ENCODE measurements at places on chromosomes 16 and 17.
A peak's percentile ranks its signal among the peaks of the same experiment; 100 is the strongest.

DNA sequence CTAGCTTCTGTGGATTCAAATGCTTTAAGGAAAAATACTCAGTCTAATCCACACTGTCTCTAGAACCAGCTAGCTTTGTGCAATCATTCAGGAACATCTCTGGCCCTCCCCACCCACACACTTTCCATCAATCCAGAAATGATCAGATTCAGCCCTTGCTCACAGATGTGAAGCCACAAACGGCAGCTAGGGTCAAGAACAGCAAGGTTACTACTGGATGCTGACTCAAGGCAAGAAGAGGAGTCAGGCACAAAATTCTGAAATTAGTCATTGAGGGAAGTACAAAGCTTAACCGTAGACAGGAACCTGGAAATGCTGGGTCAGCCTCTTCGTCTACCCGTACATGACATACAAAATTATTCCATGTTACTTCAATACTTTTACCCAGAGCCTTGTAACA, 174.6 kb downstream of the CDH13 start:
- DNase-seq = no peak

GRCh38 chr16:84818989-84819643, 669 bp upstream of the CRISPLD2 start:
- no peak for DNase-seq

GRCh38 chr16:6281994-6282393, 1050.7 kb upstream of the RBFOX1 start:
- DNase-seq = no peak

DNA sequence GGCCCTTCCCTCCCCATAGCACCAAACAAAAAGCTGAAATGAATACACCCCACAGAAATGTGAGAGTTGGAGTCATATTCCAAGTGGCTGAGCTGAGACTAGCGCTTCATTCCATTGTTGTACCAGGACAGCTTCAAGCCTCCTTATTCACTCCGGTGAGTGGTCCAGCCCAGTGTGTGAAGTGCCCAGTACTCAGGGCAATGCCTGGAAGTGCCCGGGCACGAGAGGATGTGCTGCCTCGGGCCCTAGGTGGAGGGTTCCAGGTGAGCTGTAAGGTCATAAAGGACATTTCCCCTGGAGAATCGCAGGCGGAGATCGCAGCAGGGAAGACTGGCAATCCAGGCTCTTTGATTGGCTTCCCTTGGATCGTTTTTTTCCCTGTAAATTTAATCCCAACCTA, 5.4 kb upstream of the CYLD start:
- DNase-seq = no peak

GRCh38 chr16:76294396-76295214, 17.4 kb downstream of the CNTNAP4 start:
- DNase-seq = no peak

DNA sequence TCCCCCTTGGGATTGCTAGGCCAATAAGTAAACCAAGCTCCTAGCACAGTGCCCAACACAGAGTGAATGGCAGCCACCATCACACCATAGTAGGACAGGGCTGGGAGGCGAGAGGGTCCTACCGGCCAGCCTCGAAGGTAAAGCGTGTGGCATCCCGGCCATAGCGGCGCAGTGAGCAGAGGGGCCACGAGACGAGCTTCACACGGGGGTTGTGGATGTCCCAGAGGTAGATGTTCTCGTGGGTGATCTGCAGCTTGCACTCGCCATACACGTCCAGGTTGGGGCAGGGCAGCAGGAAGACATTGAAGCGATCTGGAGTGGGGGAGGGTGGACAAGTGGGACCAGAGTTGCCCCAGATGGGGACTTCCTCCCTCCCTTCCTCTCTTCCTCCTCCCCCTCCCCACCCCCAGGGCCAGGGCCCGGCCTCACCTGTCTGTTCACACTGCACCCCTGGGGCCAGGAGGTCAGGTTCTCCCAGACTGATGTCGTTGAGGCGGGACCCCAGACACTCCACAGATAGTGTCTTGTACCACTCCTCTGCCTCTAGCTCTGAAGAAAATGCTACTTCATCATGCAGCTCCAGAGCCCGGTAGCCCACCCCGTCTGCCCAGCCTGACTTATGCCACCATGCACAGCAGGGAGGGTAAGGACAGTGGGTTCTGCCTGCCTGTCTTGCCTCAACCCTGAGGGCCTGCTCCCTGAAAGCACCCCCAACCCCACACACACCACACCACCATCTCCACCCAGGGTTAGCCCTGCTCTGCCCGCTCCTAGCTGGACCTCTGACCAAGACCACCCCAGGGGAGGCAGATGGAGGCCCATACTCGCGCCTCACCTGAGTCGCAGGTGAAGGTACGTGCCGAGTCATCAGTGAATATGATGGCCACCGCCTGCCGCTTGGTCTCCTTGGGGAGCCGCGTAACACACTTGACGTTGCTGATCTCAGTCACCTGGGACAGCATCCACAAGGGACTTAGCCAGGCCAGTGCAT, 11.3 kb downstream of the DOK4 start:
- no peak for DNase-seq

GRCh38 chr17:4001048-4001590, 36.9 kb upstream of the ATP2A3 start:
- DNase-seq = no peak

- DNase-seq = no peak
These were observed 17.2 kb upstream of the TAT start for GRCh38 chr16:71594000-71594646.

GRCh38 chr17:44004761-44005526, 522 bp downstream of the NAGS start:
- no peak for DNase-seq

DNA sequence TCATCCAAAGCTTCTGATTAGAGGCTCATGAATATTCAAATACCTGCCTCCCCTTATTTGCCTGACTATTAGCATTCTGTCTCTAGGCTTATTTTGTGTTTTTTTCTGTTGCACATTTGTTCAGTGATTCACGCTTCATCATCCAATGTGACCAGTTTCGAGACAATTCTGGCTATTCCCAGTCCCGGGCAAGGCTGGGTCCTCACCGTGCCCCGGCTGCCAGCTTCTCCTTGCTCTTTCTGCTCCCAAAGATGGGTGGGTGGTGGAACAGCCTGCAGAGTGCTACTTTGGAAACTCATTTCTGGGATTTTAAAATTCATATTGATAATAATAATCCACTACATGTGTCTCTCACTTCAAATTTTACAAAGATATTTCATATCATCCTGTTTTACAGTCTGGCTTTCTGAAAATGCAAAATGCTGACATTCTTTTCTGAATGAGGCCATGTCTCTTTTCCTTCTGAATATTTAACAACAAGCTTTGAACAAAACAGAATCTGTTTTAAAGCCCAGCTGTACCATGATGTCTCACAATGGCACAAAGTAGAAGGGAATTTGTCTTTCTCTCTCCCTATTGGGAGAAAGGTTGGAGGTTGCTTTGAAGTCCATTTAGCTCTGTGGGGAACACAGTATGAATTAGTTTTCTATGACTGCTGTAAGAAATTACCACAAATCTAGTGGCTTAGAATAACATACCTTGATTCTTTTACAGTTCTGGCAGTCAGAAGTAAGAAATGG, 116.9 kb upstream of the CDH13 start:
- peak; percentile 50 for DNase-seq

- DNase-seq = no peak
These were observed 450.3 kb upstream of the CDH11 start for GRCh38 chr16:65572156-65572555.

GRCh38 chr16:87329436-87330256, 12.5 kb upstream of the C16orf95 start:
- no peak for DNase-seq

GRCh38 chr16:5060073-5060641, 5.6 kb downstream of the C16orf89 start:
- DNase-seq = no peak

- DNase-seq = no peak
These were observed 16.0 kb upstream of the RASL10B start for GRCh38 chr17:35715416-35715815.

GRCh38 chr17:43911904-43912303, 4.6 kb upstream of the MPP2 start:
- no peak for DNase-seq

GRCh38 chr17:7838090-7839075, 4.4 kb downstream of the KDM6B start:
- DNase-seq = peak; percentile 31

- DNase-seq = no peak
These were observed 189.7 kb downstream of the TMEM132E start for GRCh38 chr17:34769049-34769448.

DNA sequence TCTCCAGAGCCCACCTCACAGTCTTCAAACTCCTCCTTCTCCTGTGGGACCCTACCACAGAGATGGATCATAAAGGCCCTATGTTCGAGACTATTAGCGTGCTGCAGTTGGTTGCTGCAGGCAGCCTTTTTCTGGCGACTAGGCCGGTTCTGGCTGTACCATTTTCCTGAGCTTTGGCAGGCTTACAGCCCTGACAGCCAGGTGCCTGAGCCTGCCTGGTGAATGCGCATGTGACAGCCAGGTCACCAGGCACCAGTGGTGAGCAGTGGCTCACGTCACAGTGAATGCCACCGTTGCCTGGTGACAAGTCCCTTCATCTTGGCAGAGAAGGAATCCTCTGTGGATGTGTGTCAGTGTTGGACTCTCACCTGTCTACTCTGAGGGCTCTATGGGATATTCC, 978.8 kb downstream of the KCNJ18 start:
- no peak for DNase-seq

GRCh38 chr16:78395035-78395434, 295.6 kb downstream of the WWOX start:
- no peak for DNase-seq

DNA sequence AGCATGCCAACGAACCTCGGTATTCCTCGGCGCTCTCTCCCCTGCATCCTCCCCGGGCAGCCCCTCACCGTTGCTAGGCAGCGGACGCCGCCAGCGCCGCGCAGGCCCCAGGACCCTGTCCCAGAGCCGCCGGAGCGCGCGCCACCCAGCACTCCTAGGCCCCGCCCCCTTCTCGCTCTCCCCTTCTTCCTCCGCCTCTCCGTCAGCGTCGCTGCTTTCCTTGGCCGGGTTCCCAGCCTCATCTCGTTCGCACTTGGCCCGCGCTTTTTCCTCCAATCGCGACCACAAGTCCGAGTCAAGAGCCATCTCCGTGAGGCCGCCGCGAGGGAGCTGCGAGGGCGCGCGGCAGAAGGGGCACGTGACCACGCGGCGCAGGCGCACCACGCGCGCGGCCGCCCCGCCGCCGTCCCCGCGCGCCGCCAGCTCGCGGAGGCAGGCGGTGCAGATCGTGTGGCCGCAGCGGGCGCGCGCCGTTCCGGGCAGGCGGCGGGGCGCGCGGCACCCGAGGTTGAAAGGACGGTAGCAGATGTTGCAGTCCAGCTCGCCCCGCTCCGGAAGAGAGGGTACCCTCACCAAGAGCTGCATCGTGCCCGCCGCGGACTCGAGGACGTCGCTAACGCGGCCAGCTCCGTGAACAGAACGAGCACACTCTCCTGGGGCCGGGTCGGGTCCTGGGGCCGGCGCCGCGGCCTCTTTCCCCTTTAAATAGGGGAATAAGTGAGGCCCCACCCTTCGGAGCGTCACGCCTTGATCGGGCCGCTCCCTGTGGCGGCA, at the start of gene RNF227:
RNF227 (minus strand) TSS at position 679 of the 774 bp plus-strand sequence; CDS start at position 585, 94 bp downstream.
- DNase-seq = peak; percentile 80

GRCh38 chr16:17921357-17921978, 415.1 kb downstream of the NPIPA8 start:
- DNase-seq = no peak

DNA sequence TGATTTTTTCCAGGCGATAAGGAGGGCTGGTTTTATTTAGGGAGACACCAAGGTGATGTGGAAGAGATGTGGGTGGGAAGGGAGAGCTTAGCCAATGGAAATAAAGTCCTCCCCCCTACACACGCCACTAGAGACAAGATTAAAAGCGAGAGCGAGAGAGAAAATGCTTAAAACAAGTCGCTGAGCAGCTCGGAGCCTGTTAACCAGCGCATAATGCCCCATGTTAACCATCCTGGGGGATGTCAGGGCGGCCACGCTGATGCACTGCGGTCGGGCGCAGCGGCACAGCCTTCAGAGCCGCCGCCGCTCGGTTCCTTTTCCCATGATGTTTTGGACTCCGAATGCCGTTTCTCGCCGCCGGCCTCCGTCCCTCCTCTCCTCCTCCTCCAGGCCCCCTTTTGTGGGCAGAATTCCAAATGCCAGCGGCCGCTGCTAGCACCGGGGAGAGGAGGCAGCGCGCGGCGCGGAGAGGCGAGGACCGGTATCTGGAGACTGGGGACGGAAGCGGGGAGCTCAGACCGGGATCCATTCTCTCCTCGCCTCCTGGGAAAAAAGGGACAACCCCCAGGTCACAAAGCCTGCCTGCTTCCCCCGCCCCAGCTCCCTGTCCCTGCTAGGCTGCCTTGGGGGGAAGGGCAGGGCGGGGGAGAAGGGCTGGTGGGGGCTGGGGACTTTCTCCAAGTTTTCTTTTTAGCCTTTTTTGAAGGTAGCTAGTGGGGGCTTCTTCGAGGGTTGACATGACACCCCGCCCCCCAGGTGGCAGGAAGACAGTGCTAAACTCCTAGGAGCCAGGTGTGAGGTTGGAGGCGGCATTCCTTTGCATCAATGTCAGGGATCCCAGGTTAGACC, 98.1 kb upstream of the CCL2 start:
- no peak for DNase-seq

GRCh38 chr17:41451154-41451728, 10.5 kb upstream of the KRT38 start:
- no peak for DNase-seq

GRCh38 chr17:83055911-83056582, 23.4 kb upstream of the METRNL start:
- DNase-seq = no peak

- peak; percentile 78 for DNase-seq
These were observed 32.0 kb downstream of the COTL1 start for GRCh38 chr16:84585886-84586285.

- DNase-seq = no peak
These were observed 180.2 kb upstream of the N4BP1 start for GRCh38 chr16:48790151-48790550.

- DNase-seq = no peak
These were observed 26.5 kb upstream of the GSG1L start for GRCh38 chr16:28089992-28090365.

GRCh38 chr17:65785109-65785508, 223.7 kb upstream of the AXIN2 start:
- no peak for DNase-seq

DNA sequence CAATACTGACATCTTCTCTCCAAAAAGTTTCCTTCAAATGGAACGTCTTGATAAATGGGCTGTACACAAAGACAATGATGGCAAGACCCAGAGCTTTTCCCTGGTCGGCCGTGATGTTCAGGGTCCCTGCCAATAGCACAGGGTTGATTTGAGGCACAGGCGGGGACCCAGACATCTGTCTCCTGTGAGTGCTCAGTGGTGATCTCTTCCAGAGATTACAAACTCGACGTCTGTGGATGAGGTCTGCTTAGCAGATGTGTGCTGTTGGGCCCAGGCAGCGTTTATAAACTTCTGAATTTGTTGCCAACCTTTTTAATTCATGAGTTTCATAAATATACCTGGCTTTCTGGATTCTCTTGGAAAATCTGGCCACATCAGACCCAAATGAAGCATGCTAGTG, 14.9 kb downstream of the CPPED1 start:
- DNase-seq = no peak

Measured in midbrain (tissue), 1 donor.